Pancreas (tissue), 10 donors: ENCODE measurements at places on chromosomes 1 and 21. TPM values are rescaled to one million over a fixed set of nuclear protein-coding genes. Genes with fewer than 3 reads are reported as not detected.

DNA sequence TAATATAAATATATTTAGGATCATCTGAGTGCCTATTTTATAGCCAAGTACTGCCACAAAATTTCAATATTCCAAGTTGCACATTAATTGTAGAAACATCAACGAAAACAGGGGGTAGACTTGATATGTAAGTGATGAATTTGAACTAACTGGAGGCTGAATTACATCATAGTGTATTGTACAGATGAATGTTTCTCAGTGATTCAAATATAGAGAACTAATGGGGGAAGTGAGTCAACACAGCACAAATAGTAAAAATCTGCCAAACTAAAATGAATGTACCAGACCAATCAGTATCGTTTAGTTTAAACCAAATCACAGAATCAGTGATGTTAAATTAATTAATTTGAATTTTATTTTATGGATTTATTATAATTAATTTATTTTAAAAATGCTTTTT lies 42.8 kb downstream of the RTCA start:
- no peak for DNase-seq

- DNase-seq, result no peak
These were observed 8.7 kb downstream of the C1orf174 start for GRCh38 chr1:3891329-3891865.

GRCh38 chr1:112817555-112818373 lies 102.6 kb upstream of the PPM1J start:
- DNase-seq, result no peak

DNA sequence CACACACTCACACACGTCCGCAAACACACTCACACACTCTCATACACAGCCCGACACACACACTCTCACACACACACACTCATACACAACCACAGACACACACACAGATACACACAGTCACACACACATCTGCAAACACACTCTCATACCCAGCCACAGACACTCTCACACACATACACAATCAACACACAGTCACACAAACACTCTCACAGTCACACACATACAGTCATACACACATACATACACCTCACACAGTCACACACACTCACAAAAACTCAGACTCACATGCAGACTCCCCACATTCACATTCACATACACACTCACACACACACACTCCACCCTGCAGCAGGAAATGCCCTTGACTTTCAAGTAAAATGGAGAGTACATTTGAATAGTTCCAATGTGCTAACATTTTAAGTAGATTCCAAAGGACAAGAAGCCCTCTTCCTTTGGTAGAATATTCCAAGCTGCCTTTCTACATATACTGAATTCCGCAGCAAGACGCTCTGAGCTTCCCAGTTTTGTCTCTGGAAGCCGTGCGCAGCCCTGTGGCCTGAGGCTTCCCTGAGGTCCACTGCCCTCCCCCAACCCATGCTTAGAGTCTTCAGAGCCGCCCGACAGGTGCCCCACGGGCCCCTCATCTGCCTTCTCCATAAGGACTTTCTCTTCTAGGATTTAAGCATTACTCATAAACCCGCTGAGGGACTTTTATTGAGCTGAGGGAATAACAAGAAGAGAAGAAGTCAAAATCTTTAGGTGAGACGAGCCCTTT lies 9.7 kb downstream of the BATF3 start:
- no peak for DNase-seq

DNA sequence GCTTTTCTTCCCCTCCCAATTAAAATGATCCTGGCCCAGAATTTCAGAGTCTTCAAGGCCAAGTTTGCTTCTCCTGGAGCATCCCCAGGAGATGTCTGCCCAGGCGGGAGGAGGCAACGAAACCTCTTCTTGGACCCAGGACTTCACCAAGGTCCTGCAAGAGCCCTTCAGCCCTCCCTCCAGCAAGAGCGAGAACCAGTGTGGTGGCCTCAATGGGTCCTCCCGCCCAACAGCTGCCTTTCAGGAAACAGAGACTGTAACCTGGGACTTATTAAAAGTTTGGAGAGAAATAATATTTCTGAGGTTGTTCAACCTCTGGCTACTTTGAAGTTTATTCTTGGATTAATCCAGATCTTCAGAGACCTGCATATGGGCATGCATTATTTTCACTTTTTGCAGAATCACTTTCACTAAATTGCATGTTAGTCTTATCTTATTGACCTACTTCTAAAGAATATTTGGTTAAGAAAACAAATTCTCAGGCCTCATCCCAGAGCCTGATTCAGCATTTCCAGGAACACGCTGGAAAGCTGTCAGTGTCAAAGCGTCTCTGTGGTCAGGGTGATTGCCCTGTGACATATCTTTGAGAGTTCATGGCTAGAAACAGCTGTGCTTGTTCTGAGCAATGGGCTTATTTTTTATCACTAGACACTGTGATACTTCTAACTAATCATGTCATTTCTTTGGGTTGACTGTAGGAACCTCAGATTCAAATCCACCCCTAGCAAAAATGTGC lies 66.0 kb upstream of the CLDN14 start:
- DNase-seq, result no peak

DNA sequence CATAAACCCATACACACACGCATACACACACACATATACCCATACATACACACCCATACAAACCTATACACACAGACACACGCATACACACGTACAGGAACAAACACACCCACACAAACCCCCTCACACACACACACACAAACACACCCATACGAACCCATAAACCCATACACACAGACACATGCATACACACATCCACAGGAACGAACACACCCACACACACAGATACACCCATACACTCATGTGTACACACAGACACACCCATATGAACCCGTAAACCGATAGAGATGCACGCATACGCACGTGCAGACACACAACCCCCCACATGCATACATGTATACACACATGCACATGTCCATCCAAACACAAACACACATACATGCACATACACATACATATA lies 9.5 kb downstream of the WNT9A start:
- no peak for DNase-seq

GRCh38 chr1:159505676-159506075 lies 30.1 kb downstream of the OR10J5 start:
- no peak for DNase-seq

- no peak for DNase-seq
These were observed 34.7 kb downstream of the MEF2D start for GRCh38 chr1:156465747-156466365.

DNA sequence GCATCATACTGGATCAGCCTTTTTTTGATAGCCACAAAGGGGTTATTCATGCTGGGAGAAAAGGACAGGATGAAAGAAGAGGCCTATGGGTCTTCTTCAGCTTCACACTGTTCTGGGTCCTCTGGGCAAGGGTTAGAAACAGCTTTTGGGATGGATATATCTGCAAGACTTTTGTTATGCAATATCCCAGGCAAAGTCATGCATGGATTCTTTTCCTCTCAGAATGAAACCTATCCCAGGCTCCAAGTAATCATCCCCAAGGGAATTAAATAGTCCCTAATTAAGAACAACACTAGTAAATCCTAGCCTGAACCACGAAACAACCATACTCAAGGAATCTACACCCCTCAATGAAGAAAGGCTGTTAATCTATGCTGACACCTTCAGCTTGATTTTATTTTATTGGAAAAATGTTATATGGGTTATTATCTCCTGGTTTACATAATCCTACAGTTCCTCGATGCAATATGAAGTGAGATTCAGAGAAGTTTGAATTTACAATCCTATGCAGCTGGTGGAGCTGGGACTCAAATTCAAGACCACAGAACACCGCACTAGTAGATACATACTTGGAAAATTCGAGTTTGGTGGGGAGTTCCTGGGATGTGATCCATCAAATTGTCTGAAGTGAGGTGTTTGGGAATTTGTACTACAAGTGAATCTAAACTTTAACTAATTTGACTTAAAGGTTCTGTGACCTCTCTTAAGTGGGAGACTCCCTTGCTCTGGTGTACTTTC lies 338.6 kb downstream of the TBX15 start:
- DNase-seq, result no peak

GRCh38 chr1:209673631-209674417 lies 1.4 kb upstream of the G0S2 start:
- no peak for DNase-seq

KRTAP13-2 gene
- total RNA-seq, result not detected

RNASEL gene
- total RNA-seq, result 2.6 TPM

TRIM17 gene
- 0.67 TPM for total RNA-seq
